ENCODE measurements at places on chromosomes 1 and 21.

GRCh38 chr1:153192697-153193096 is 10.5 kb upstream of the LELP1 start:
- DNase-seq: no peak

DNA sequence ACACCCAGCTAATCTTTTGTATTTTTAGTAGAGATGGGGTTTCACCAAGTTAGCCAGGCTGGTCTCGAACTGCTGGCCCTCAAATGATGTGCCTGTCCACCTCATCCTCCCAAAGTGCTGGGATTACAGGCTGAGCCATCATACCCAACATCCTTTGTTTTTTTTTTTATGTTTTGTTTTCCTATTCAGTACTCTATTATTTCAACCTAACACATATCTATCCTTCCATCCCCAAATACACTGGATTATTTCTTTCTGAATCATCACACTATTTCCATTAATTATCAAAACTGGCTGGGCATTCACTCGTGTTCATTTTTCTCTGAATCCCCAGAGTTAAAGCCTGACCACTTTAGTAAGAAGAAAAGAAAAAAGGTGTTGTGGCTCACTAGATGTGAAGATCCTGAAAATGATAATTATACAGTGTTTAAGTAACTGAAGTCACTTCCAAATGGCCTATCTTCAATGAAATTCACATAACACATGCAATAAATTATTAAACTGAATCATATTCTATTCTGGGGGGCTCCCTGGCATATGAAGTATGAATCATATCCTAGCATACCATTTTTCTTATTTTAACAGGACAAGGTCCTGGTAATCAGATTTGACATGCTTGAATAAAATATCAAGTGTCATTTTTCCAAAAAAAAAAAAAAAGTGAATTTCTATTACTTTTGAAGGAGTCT is 1754.2 kb downstream of the BRINP3 start:
- no peak for DNase-seq

GRCh38 chr1:109803901-109804331 is 40.2 kb upstream of the EPS8L3 start:
- no peak for DNase-seq

DNA sequence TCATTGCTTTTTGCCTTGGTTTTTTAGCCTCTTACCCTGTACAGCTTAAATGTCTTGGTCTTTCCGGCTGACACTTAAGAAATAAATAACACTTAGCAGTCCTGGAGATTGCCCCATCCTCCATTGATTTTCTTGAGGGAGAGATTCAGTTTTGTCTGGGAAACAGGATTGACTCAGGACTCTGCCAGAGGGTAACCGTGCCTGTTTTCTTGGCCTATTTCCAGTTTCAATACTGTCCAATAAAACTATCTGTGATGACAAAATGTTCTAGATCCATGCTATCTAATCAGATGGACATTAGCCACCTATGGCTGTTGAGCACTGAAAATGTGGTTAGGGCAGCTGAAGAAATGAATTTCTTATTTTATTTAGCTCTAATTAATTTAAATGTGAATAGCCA is 216.1 kb downstream of the DUSP10 start:
- no peak for DNase-seq

GRCh38 chr1:94235189-94236012 is 2.0 kb downstream of the ARHGAP29 start:
- no peak for DNase-seq

GRCh38 chr1:48681476-48682305 is 95.0 kb downstream of the BEND5 start:
- DNase-seq: no peak

DNA sequence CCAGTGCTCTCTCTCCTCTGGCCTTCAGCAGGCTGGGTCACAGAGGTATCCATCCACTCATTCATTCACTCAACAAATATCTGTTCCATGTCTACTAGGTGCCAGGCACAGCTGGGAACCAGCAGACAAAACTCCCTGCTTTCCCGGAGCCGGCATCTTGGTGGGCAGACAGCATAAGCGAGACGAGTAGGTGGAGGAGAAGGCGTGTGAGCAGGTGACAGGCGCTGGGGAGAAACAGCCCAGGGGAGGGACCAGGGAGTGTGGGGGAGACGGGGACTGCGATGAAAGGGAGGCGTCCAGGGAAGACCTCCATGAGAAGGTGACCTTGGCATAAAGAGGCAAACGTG is 11.0 kb upstream of the KCNAB2 start:
- DNase-seq: no peak

GRCh38 chr1:147719711-147720225 is 40.6 kb downstream of the GJA5 start:
- no peak for DNase-seq

- no peak for DNase-seq
Measured at GRCh38 chr1:162753001-162753658, 37.4 kb upstream of the HSD17B7 start.

DNA sequence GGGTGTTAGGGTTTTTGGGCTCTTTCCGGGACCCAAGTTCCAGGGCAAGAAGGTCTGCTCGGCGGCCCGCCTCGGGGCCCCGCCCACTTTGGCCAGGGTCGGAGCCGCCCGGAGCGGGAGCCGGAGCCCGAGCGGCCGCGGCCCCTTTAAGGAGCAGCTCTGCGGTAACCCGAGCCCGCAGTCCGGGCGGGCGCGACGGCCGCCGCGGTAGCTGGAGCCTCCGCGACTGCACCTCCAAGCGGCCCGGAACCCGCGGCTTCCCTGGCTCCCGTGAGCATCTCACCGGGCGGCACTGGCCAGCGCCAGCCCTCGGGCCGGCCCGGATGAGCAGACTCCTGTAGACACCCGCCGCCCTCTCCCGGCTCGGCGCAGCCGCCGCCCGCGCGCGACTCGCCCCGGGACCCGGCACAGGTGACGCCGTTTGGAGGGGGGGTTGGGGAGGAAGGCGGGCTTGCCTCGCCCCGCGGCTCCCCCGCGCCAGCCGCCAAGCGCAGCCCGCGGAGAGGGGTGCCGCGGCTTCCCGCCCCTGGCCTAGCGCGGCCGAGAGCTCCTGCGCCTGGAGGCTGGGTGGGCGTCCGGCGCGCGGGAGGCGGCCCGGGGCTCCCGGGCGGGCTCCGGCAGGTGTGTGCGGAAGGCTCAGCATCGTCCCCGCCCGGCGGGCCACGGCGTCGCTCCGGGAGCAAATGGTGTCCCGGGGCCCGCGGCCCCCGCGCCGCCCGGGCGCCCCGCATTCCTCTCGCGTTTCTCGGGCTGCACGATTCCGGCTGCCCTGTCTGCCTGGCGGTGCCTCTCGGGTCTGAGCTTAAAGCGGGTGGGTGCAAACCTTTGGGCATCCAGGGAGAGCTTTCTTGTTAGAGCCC is at the start of gene TLCD4:
TLCD4 (plus strand) TSS at position 149 of the 860 bp plus-strand sequence. CDS start 26,547 bp downstream, outside the sequence.
- DNase-seq: no peak

DNA sequence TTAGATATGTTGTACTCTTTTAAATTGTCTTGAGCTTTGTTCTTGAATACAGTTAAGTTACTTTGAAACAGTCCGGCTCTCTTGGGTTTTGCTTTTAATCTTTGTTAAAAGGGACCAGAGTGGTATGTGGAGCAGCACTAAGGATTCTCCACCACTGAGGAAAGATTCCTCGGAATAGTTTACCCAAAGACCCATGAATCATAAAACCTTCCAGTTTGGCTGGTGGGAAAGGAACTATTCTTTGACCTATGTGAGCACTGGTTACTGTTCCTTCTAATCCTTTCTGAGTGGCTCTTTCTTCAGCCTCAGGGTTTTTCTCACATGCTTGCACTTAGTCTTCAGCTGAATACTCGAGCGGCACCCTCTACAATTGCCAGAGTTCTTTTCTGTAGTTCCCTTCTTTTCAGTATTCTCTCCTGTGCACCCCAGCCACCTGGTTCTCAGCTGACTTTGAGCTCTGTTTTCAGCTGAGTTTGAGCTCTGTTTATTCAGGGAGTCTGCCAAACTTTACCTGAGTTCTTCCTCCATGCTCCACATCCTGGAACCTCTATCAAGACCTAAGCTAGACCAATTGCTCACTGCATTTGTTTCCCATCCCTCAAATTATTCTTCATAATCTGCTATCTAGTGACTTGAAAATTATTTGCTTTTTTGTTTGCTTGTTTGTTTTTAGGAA is 253.8 kb upstream of the PLXNA2 start:
- no peak for DNase-seq

DNA sequence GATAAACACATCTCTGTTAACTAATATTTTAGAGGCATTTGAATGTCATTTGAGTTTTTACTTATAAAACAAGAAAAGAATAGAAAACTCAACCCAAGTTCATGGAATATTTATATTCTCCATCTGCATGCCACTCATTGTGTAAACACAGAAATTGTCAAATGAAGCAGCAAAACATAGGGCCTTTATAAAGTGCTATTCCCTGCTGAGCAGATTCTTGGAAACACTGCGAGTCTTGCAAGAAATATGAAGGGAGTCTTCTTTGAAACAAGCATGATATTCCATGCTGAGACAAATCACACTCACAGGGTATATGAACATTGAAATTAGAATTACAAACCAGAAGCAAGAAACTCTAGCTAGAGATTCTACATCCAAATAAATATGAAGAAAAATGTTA is 655.8 kb downstream of the BRINP3 start:
- no peak for DNase-seq

GRCh38 chr1:185401019-185401418 is 84.0 kb upstream of the IVNS1ABP start:
- no peak for DNase-seq

GRCh38 chr1:211829343-211830054 is 1.1 kb downstream of the LPGAT1 start:
- no peak for DNase-seq

- DNase-seq: no peak
Measured at GRCh38 chr1:205701420-205701819, 21.1 kb upstream of the SLC45A3 start.

- DNase-seq: no peak
Measured at GRCh38 chr1:84415396-84415795, 17.1 kb downstream of the DNASE2B start.

DNA sequence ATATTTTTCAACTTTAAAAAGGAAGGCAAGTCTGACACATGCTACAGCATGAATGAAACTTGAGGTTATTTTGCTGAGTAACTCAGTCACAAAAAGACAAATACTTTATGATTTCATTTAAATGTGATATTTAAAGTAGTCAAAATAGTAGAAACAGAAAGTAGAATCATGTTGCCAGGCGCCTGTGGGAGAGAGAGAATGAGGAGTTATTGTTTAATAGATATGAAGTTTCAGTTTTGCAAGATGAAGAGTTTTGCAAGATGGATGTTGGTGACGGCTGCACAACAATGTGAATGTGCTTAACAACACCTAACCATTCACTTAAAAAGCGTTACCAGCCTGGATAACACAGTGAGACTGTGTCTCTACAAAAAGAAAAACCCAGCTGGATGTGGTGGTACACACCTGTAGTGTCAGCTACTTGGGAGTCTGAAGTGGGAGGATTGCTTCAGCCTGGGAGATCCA is 20.7 kb upstream of the ATP1A1 start:
- no peak for DNase-seq

- DNase-seq: no peak
Measured at GRCh38 chr1:206631085-206631509, 4.2 kb upstream of the DYRK3 start.

- DNase-seq: no peak
Measured at GRCh38 chr1:66624412-66625060, 90.6 kb downstream of the SGIP1 start.

- no peak for DNase-seq
Measured at GRCh38 chr21:35274923-35275322, 225.8 kb upstream of the RUNX1 start.

GRCh38 chr1:32393136-32393535 is 1.1 kb downstream of the BSDC1 start:
- no peak for DNase-seq

DNA sequence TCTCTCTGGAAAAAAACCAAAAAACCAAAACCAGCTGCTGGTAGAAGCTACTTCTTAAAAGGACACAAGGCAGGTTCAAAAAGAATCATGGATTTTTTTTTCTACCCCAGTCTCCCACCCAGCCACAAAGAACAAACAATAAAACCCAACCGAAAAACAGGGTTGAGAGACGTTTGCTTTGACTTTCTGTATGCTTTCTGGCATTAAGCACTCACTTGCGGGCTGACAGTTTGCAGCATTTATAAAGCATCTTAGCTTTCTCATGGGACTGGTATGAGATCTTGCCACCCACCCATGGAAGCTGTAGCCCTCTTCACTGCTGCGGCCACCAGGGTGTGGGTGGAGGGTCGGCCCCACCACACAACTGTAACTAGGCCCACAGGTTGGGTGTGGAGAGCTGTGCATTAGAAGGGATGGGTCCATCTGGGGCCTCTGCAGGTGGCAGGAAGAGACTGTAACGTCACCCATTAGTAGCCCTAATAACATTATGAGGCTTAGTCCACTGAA is 165.7 kb downstream of the RHOU start:
- no peak for DNase-seq

DNA sequence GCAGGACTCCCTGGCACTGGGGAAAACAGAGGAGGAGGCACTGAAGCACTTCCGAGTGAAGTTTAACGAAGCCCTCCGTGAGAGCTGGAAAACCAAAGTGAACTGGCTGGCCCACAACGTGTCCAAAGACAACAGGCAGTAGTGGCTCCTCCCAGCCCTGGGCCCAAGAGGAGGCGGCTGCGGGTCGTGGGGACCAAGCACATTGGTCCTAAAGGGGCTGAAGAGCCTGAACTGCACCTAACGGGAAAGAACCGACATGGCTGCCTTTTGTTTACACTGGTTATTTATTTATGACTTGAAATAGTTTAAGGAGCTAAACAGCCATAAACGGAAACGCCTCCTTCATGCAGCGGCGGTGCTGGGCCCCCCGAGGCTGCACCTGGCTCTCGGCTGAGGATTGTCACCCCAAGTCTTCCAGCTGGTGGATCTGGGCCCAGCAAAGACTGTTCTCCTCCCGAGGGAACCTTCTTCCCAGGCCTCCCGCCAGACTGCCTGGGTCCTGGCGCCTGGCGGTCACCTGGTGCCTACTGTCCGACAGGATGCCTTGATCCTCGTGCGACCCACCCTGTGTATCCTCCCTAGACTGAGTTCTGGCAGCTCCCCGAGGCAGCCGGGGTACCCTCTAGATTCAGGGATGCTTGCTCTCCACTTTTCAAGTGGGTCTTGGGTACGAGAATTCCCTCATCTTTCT is 75.5 kb downstream of the PIK3CD start:
- no peak for DNase-seq

DNA sequence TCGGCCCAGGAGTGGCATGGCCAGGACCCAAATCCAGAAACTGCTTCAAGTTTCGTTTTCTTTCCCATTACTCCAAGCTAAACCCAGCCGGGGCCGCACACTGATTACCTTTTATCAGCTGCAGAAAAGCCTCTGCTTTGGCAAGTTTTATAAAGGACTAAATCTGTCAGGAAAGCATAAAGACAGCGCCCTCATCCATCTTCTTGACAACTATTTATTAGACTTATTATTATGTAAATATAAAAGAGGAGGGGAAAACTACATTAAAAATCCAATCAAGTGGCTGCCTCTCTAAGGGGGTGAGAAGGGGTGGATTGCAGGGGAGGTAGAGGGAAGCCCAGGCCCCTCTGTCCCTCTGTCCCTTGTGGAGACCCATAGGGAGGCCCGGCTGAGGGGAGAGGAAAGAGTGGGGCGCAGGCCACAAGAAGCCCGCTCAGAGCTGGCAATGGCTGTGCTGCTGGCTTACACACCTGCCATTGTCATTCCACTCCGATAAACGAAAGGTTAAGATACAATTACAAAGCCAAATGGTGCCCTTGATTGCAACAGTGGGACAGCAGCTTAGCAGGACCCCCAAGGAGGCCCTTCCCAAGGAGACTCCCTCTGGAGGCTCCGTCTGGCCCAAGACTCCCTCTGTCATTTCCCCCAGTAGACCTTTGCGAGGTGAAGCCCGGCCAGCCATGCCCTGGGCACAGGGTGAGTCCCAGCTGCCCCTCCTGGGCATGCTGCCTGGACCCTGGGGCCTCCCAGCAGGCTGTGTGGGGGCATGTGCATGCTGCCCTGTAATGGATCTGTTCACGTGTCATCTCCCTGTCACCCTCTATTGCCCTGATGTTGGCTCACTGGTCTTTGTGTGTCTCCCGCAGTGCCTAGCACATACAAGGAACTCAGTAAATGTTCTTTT is 45.4 kb downstream of the KCND3 start:
- no peak for DNase-seq

All from activated naive CD4-positive, alpha-beta T cell (primary cell).